ENCODE measurements at places on chromosomes 5 and 9.

- DNase-seq, result no peak
Observed at GRCh38 chr9:130751631-130752355, 58.2 kb downstream of the EXOSC2 start.

DNA sequence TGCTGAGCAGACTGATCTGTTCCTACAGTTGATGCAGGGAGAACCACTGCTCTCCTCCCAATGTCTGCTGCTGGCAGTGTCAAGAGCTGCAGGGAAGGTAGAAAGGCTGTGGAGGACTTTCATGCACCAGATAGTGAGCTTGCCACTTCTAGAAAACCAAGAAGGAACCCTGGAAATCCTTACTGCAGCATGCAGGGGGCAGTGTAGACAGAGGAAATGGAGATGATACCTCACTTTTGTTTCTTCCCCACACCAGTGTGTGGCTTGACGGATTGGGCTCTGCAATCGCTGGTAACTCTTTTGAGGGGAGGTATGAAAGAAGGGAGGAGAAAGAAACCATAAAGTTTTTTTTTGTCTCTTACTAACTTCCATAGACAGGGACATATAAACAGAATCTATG lies 480.7 kb downstream of the DMAC1 start:
- DNase-seq, result no peak

DNA sequence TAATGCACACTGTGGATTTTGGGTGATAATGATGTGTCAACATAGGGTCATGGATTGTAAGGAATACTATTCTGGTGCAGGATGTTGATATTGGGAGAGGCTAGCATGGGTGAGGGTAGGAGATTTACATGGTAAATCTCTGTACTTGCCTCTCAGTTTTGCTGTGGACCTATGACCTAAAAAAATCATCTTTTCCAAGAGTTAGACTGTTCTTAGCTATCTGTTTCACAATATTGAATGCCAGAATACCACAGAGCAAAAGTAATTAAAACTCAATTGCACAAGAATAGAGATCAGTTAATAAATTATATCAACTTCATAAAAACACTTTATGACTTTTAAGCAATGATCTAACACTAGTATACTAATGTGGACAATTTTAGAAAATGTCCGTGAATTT lies 651.6 kb downstream of the HTR1A start:
- no peak for DNase-seq

DNA sequence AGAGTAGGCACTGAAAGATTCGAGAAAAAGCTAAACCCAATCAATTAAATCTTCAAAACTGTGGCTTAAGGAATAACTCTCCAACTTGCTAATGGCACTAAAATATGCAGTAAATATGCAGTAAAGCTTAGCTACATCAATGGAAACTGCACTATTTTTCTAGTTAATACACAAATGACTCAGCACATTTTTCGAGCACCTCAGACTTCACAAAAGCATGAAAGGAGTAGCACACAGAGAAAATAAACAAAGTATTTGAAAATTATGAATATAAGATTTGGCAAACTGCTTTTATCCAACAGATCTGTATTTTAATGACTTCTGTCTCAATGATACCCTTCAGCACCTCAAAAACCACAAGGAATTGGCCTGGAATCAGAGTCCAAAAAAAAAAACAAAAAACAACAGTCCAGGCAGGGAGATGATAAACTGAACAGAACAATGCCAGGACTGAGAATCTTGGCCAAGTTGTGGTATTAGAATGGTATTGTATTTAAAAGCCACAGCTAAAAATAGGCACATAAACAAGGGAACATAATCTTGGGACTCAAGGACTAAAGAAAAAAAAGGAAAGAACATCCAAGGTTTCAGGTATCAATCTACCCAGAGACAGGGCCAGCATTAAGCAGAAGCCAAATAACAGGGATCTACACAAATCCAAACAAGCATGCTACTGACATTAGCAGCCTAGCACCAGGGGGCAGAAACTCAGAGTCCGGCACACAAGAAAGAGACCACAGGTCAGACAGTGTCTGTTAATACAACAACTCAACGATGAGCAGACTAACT lies 21.4 kb downstream of the TMEM245 start:
- no peak for DNase-seq

GRCh38 chr9:74942801-74943200 lies 9.9 kb downstream of the C9orf40 start:
- DNase-seq, result no peak

DNA sequence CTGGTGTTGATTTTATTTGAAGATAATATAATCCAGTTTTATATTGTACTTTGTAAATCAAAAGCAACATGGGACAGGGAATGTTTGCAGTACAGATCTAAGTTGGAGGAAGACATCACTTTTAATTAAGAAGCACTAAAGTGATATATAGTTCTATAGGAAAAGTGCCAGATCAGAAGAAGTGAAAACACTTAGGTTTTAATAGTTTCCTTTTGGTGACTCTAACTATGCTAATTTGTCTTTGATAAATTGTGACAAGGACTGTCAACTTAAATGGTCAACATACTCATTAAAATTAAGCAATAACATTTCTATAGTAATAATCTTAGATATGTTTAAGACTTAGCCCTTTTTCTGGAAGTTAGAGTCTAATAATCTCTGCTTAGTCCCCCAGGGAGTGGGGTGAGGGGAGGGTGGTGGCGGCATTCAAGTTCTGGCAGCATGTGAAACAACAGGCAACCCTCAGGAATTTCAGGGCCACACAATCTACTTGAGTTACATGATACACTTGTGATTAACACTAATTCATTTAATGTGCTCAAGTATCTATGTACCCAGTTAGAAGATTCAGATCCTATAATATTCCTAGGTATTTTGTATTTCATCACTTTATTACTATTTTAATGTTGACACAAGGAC lies 1026.5 kb downstream of the NR2F1-AS1 start:
- DNase-seq, result no peak

DNA sequence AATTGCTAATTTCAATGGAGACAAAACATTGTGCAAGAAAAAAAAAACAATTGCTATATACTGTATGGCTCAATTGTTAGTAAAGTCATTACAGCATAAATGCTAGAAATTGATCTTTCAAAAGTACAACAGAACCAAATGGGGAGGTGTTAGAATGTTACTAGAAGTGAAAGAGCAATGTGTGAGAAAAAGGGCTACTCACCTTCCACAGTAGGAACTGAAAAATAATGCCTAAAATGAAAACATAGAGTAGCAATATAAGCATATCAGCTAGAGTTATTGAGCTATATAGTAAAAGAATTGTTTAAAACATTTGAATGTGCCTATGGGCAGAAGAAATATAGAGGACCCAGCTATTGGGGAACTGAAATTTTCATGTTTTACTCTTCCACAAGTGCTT lies 10.9 kb upstream of the RXFP3 start:
- DNase-seq, result no peak

DNA sequence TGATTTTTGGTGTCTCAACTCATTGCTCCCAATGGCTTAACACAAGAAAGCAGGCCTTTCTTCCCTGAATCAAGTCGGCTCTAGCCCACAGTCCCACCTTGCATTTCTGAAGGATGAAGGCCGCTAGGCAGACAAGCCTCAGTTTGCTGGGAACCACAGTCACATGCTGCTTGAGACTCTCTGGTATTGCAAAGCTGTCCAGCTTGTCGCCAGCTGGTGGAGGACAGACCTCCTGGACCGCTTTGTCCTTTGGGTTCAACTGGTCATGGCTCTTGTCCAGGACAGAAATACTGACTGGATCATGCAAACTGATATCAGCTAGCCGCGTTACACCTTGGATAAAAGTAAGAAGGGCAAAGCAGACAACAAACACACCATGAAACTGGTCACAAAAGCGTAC lies 23.1 kb downstream of the DDX31 start:
- no peak for DNase-seq

DNA sequence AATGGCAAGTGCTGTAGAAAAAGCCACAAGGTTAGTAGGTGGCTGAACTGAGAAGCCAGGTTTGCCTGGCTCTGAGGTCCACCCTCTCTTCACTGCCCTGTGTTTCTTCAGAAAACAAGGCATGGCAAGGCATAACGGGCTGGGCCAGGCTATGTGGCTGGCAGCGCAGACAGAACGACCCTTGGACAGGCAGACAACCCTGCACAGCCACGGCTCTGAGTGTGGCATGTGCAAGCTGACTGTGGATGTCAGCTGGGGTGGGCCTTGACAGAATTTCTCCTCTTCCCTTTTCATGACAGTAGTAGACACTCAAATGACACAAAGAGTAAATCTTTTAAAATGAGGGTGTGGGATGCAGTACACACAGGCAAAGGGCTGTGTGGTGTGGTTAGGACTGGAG lies 81.7 kb downstream of the MACROH2A1 start:
- no peak for DNase-seq

GRCh38 chr9:121748727-121749423 lies 97.4 kb downstream of the DAB2IP start:
- no peak for DNase-seq

DNA sequence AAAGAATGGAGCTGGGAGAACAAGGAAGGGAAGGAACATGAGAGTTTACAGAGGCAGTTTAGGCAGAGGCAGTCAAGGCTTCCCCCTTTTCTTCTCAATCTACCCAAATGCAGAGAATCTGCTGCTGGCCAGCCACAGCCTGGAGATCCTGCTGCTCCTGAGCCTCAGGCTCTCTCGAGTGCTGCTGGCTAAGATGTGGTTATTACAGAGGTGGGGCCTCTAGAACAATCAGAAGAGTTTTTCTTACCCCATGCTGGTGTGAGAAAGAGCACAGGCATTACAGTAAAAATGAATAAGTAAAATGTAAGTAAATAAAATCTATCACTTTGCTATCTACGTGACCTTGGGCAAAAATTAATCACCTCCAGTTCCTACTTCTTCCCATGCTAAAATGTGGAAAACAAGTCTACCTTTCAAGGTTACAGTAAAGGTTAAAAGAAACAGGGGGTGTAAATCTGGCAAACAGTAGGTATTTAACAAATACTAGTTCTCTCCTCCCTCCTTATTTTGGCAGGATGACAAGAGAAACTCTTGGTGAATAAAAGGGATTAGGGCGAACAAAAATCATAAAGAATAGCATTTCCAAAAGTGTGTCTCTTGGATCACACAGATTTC lies 31.1 kb downstream of the FBXW11 start:
- DNase-seq, result no peak
